RKO (cell line): ENCODE measurements at places on chromosomes 11 and 22.

DNA sequence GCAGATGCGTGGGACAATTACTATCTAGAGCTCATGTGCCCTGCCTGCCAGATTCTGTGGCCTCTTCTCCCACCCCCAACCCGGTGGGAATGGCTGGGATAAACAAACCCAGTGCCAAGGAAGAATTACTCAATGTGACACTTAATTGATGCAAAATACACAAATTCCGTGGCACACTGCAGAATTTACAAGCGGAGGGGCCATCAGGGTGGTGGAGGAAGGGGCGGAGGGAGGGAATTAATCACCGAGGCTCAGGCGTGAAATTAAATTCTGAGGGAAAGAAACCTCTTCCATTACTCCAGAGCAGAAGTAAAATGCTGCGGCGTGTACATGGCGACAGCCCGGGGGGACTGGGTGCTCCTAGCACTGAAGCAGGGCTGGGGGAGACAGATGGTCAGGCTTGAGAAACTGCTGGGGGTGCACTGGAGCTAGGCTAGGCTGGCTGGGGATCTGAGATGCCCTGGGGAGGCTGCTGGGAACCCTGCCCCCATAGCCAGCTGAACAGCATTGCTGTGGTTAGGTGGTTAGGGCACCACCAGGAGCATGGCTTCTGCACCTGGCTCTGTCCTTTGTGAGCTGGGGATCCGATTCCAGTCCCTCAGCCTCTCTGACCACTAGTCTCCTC, 200.6 kb downstream of the CEP164 start:
- DNase-seq: no peak

- no peak for DNase-seq
These were observed 15.1 kb upstream of the RGL4 start for GRCh38 chr22:23675502-23676415.

DNA sequence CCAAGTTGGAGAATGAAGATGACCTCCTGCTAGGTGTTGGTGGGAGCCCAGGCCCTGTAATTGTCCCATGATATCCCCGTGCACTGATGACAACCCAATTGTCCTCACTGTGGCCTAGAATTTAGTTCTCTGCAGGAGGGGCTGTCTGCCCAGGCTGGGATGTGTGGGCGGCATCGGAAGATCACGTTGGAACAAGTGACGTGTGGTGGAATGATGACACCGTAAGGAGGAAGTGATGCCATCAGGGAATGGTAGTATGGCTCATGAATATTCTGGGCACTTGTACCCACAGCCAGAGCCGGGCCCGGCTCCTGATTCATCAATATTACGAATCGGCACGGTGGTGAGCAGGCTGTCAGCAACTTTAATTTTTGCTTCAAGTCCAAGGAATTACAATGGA, 111.6 kb downstream of the MIAT start:
- peak; percentile 37 for DNase-seq

DNA sequence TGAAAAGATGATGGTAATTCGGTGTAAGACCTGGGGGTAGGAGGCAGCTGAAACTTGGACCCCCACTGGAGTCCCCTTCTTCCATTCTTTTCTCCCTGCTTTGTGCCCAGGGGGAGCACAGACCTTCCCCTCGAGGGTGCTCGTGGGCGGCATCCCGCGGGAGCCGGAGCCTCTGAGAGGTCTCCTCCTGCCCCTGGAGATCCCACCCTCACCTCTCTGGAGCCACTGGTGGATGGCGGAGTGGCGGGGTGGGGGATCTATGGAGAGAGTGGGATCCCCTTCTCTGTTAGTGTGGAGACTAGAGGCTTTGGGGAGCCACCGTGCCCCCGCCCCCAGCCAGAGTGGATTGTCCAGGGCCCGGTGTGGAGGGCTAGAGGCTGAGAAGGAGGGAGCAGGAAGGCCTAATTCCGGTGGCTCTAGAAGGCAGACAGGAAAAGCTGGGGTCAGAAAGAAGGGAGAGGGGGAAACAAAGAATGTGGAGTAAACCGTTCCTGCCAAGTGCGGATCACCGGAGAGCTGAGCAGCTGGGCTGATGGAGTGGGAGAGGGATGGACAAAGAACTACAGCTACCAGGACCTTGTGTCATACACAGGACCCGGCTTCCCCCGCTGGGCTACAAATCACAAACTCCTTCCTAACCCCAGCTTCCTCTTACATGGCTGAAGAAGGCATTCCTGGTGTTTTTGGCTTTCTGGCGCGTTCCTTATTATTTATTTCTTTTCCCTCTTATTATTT, 41.9 kb downstream of the KCNJ1 start:
- no peak for DNase-seq

DNA sequence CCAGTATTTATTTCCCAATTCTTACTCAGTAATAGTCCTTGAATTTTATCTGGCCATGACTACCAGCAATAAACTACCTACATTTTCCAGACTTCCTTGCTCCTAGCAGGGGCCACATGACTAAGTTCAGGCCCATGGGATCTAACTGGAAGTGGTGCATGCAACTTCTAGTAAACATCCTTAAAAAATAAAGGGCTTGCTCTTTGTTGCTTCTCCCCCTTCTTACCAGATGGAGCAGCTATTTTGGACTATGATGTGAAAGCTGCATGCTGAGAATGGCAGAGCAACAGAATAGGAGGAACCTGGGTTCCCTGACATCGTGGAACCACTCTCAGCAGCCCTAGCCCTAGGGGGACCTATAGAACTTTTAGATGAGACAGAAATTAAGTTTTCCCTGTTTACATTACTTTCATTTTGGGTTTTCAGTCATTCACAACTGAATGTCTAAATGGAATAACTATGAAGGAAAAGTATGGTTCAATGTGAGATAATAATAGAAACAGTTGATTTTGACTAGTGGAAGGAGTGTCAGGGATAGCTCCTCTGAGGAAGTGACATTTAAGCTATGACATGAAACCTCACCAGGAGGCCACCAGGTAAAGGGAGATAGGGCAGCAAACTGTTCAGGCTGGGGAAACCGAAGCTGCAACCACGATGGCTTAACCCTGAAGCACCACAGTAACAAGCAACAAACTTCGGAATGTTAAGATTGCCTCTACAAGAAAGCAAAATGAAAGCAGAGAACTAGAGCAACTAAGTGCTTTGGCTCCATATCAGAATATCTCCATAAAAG, 48.9 kb downstream of the PHF21A start:
- DNase-seq: no peak
